ENCODE measurements at places on chromosomes 5 and 9.

DNA sequence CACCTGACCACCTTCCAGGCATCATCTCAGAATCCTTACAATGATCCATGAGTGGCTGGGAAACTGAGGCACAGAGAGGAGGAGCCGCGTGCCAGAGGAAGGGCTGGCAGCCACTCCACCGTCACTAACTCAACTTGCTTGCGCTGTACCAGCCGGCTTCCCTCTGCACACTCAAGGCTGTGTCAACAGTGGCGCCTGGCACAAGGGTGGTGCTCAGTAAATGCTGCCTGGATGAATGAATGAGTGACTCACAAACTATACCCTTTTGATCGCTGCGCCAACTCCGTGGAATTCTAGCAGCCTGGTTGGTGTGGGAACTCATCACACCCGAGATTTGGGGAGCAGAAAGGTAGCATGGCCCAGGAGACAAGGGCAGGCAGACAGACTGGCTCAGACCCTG is 21.9 kb downstream of the PRRX2 start:
- DNase-seq: no peak

GRCh38 chr9:86402591-86402990 is 48.4 kb upstream of the TUT7 start:
- DNase-seq: no peak

DNA sequence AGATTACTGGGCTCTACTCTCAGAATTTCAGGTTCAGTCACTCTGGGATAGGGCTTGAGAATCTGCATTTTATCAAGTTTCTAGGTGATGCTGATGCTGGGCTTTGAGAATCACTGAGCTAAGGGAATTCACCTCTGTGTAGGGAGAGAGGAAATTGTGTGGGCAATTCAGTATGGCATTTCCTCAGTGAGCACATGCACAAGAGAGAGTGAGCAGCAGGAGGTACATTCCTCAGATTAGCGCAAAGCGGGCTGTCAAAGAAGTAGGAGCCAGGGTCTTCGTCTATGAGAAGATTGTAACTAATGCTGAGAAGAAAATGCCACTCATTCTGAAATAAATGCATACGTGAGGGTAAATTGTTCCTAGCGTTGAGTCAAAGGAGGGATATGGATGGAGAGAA is 175.9 kb downstream of the KIF4B start:
- DNase-seq: no peak

DNA sequence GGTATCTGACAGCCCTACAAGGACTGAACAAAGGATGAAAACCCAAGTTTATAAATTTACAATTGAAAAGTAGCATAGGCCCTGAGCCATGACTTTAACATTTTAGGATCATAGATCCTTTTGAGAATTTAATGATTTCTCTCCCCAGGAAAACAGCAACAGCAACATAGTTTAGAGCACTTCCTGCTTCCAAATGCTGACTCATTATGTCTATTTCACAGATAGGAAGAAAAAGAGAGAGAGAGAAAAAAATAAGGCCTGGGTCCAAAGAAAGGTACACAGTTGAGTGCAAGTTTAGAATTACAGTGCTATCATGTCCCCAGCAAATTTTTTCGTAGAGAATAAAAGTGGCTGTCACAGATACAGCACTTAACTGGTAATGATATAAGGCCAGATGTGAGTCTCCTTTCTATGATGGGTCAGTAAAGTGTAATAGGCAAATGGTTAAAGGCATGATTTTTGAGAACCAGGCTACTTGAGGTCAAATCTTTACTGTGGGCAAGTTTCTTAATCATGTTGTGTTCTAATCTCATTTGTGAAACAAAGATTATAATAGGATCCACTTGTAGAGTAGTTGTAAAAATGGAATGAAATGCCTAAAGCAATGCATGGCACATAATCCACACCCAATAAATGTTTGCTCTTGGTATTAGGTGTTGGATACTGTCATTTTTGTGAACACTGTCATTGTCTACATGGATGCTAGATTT is 12.3 kb upstream of the PPP2R2B start:
- DNase-seq: no peak

- no peak for DNase-seq
Observed at GRCh38 chr5:61969347-61969746, 336.7 kb upstream of the KIF2A start.

DNA sequence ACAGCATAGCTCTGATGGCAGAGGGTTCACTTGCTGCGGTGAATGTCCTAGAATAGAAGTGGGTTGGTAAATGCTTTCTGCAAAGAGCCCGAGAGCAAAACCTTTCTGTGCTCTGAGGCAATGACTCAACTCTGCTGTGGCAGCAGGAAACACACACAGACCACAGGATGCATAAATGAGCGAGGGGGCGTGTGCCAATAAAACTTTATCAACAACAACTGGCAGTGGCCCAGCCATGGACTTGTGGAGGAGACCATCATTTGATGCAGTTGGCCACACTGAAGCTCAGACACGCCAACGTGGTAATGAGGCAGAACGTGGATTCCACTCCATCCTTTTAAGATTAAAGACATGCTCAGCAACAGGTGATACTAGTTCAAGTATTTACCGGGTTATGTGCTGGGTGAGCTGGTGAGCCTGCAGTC is 6.8 kb downstream of the MRPL36 start:
- no peak for DNase-seq

GRCh38 chr5:17365811-17366138 is 132.3 kb upstream of the TAF11L2 start:
- DNase-seq: no peak

DNA sequence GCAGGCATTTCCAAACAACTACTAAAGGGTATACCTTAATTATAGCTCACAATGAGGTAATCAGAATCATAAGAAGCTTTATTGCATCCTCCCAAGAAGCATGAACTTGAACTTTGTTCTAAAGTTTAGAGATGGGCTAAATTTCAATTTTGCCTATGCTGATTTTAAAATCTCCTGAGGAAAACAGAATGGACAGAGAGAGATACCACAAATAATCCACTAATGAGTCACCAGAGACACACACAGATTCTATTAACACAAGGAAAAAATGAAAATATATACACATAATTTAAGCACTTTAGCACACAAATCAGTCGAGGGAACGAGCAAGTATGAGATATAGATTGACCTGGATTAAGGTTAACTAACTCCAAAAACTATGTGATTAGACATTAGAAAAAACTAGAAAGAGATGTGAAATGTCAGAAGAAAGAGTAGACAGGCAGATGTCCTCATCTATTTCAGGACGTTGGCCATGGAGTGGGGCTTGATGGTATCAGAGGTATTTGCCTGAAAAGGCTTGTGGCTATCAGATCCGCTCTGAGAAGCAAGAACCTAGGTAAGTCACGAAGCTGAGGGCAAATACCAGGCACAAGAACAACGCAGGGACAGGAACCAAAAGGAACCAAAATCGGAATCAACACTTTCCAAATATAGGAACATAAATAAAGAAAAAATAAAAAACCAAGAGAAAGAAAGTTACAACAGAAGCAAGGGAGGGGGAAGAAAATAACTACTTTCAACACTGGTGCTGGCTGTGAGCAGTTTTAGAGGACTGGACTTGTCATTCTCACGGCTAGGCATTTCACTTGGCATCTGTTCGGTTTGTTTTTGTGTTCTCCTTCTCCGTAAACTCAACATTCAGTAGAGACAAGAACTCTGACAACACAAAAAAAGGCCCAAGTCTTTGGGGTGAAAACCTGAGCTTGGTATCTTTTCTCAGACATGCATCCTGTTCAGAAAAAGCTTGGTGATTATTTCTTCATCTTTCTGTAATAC is 294.6 kb upstream of the PUM3 start:
- DNase-seq: no peak

DNA sequence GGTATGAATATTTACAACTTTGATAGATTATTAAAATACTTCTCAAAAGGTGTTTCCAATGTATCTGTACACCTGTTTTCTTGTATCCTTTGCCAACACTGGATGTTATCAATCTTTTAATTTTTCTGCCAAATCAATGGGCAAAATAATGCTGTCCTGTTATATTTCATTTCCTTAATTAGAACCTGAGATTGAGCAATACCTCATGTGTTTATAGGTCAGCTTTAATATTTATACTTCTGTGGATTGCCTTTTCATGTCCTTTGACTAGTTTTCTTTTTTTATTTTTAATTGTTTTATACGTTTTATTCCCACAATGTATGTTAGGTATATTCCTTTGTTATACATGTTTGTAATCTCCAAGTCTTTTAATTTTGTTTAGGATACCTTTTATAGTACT is 77.6 kb downstream of the JAK2 start:
- DNase-seq: no peak

DNA sequence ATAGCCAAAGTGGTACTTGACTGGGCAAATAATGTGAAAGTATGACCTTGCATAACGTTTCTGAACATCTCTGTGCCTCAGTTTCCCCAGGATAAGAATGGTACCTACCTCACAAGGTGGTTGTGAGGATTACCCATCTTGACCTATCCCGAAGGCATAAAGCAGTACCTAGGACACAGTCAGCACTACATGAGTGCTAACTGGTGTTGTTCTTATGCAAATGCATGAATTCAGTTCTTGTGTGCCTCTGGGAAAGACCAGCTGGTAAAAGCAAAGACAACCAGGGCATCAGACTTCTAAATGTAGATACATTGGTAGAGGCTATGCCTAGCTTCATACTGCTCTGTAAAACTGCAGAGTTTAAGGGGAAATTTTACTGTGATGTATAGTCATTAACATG is 21.8 kb upstream of the TMEM252 start:
- DNase-seq: no peak

DNA sequence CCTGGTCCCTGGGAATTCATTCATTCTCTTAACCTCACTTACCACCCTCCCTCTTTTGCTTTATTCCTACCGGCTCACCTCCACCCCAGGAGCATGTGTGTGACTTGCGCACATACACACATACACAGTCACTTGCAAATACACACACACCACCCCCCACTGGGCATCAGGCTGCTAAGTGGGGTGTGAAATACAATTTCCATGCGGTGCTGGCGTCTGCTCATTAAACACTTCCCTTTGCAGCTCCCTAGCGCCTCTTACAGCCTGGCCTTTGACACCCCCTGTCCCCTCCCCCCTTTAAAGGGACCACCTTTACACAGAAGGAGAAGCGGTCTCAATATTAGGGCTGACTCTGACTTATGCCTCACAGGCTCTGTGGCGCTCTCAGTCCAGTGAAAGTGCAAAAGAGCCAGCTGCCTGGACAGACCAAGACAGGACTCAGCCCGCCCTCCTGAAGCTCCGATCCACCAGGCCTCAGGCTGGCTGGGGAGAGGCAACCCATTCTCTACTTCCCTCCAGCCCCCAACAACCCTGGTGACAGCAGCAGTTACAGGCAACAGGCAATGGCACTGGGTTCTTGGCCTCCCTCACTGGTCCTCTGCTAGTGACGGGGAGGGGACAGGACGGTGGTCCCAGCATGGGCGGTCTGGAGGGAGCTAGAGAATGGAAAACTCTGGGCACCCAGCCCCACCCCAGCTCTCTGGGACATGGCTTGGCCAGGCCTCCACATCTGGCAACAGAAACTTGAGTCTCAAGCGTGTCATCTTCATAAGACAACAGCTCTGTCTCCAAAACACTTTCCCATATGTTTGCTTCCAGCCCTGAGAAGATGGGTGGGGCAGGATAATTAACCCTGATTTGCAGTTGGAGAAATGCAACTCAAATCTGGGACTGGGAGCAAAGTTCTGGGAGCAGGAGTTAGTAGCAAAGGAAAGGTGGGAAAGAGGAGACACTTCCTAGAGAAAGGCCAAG is 12.0 kb downstream of the ENHO start:
- DNase-seq: no peak
